NCI-H2029 treated with DMSO at 0.1 percent for 48 hours (cell line): ENCODE measurements at places on chromosomes 5 and 9.
A peak's percentile ranks its signal among the peaks of the same experiment; 100 is the strongest.

DNA sequence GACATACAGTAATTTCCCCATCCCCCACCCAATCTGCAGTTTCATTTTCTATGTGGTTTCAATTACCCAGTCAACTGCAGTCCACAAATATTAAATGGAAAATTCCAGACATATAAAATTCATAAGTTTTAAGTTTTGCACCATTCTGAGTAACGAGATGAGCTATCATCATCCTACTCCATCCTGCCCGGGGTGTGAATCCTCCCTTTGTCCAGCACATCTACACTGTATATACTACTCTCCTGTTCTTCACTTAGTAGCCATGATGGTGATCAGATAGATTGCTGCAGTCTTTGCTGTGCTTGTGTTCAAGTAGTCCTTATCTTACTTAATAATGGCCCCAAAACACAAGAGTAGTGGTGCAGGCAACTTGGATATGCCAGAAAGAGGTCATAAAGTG lies 11.3 kb downstream of the OXCT1 start:
- DNase-seq: no peak

DNA sequence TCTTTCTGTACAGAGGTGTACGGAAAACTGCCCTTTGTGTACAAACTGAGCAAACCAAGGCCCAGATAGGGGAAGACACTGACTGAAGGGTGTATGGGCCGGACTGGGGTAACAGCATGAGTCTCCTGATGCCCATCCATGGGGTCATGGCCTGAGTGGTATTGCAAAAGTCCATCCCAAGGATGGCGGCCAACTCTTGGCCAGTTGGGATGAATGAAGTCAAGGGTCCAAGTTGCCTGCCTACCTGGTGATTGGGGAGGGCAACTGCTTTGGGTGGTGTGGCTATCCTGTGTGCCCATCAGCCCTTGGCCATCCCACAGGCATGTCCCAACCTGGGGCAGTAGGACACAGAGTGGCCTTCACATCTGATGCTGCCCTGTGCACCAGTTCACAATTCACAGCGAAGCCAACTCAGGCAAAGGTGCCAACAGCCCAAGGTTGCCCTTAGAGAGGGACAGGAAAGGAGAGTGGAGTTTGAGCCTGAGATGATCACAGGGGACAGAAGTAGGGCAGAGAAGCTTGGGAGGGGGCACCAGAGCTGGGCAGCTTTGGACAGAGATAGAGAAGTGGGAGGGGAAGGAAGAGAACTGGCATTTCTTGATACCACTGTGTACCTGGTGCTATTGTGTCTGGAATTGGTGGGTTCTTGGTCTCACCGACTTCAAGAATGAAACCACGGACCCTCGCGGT lies 46.6 kb downstream of the COL15A1 start:
- no peak for DNase-seq

GRCh38 chr9:105143136-105143430 lies 101.4 kb upstream of the SLC44A1 start:
- no peak for DNase-seq

DNA sequence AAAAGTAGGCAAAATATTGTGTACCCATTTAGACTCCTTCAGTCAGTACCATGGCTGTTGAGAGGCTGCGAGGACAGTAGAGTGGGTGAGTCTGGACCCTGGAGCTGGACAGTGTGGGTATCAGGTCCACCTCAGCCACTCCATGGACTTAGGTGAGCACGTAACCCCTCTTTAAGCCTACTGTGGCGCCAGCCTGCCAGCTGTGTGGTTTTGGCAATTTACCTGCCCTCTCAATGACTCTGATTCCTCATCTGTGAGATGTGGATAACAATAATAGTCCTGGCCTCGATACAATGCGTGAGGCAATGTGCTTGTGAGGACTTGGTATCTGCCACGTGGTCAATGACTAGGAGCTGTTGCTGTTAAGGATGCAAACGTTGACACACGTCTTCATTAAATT lies 17.9 kb downstream of the SLC1A3 start:
- no peak for DNase-seq

GRCh38 chr5:110625376-110625999 lies 101.0 kb downstream of the TMEM232 start:
- DNase-seq: peak; percentile 26

GRCh38 chr5:41629897-41630296 lies 119.5 kb upstream of the PLCXD3 start:
- DNase-seq: no peak

DNA sequence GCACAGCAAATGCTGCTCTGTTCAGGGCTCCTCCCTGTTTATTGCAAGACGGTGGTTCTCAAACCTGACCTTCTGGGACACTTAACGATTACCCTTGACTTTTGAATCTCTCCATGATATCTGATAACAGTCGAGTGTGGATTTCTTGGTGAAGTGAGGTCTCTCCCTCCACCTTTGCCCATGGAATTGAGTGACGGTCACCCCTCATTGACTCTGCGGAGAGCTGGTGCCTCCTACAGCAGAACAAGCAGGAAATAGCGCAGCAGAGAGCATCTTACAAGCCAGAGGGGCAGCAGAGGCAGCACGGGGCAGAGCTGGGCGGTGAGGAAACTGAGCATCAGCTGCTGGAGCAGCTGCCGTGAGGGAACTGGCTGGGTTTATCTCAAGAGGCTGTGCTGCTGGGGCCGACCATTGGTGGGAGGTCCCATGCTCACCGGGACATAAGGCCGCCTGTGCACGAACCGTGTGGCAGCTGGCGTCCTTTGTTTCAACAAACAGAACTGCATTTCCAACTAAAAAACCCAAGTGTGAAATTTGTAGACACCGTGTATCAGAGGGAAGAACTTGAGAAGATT lies 189.8 kb downstream of the MTRR start:
- DNase-seq: no peak

- no peak for DNase-seq
Observed at GRCh38 chr9:113148781-113149510, 1.9 kb upstream of the SLC31A2 start.

DNA sequence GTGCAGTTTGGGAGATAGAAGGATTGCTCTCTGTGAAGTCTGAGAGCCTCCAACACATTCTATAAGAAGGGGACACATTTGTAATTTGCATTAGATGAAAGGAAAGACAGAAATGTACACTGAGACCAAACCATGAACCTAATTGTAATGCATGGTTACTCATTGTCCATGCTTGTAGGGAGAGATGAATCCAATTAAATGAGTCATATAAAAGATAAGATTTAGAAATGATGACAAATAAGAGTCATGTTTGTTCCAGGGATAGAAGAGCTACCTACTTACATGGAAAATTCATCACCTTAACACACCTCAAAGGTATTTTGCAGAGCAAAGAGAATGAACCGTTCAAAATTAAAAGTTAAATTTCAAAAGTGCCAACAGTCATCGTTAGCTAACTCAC lies 85.1 kb downstream of the FBXL7 start:
- DNase-seq: no peak

- no peak for DNase-seq
Observed at GRCh38 chr5:115787426-115787825, 29.0 kb downstream of the CDO1 start.

DNA sequence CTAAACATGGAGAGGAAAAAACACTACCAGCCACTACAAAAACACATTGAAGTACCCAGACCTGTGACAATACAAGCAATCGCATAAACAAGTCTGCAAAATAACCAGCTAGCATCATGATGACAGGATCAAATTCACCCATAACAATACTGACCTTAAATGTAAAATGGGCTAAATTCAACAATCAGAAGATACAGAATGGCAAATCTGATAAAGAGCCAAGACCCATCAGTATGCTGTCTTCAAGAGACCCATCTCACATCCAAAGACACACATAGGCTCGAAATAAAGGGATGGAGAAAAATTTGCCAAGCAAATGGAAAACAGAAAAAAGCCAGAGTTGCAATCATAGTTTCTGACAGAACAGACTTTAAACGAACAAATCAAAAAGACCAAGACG lies 294.4 kb downstream of the MEF2C start:
- no peak for DNase-seq

- no peak for DNase-seq
Observed at GRCh38 chr5:150574818-150575547, 65.5 kb upstream of the SYNPO start.

- no peak for DNase-seq
Observed at GRCh38 chr9:12185856-12186255, 507.3 kb upstream of the TYRP1 start.
